ENCODE measurements at places on chromosomes 5 and 9.
A peak's percentile ranks its signal among the peaks of the same experiment; 100 is the strongest.

DNA sequence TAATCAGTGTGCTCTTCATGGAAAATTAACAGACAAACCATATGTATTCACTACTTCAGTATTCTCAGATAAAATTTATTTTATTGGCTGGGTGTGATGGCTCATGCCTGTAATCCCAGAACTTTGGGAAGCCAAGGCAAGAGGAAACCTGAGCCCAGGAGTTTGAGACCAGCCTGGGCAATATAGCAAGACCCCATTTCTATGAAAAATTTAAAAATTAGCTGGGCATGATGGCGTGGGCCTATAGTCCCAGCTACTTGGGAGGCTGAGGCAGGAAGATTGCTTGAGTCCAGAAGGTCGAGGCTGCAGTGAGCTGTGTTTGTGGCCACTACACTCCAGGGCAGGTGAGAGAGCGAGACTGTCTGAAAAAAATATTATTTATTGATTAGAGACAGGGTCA, 23.4 kb upstream of the CREBRF start:
- DNase-seq = no peak

GRCh38 chr5:109196823-109197160, 213.0 kb downstream of the PJA2 start:
- DNase-seq = no peak

- DNase-seq = peak; percentile 76
Observed at GRCh38 chr5:41794471-41794870, 75.8 kb downstream of the OXCT1 start.

DNA sequence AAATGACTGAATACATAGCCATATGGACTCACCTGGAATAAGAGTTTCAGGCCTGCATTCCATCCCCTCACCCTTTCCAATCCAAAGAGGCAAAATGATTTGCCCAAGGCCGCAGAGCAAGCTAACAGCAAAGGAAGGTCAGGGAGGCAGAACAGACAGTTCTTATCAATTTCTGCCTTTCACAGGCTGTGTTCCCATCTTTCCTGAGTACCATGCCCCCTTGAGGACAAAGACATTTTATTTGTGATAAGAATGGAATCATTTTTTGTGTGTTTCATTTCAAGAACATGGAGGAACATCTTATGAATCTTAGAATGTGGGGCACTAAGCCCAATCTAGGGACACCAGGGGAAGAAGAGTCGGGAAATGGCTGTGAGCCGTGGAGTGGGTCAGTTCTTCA, 13.9 kb downstream of the LHFPL2 start:
- no peak for DNase-seq

DNA sequence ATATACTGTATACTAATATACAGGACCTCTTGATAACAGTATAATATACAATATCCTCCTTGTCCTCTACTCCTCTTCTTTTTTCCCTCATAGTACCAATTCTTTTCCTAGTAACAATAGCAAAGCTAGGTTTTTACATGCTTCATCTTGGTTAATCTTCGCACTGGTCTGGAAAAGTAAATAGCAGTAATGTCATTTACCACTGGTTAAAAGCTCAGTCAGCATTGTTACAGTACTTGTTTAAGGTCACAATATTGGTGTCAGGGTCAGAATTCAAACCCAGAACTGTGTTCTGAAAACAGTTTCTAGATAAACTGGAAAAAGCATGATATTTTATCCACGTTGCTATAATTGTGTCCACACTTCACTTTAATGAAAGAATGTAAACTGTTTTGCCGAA, 692.4 kb upstream of the CDH6 start:
- DNase-seq = no peak

GRCh38 chr5:59042201-59043055, 459.6 kb downstream of the RAB3C start:
- DNase-seq = peak; percentile 87

- no peak for DNase-seq
Observed at GRCh38 chr5:134455466-134455865, 43.8 kb upstream of the CDKN2AIPNL start.

DNA sequence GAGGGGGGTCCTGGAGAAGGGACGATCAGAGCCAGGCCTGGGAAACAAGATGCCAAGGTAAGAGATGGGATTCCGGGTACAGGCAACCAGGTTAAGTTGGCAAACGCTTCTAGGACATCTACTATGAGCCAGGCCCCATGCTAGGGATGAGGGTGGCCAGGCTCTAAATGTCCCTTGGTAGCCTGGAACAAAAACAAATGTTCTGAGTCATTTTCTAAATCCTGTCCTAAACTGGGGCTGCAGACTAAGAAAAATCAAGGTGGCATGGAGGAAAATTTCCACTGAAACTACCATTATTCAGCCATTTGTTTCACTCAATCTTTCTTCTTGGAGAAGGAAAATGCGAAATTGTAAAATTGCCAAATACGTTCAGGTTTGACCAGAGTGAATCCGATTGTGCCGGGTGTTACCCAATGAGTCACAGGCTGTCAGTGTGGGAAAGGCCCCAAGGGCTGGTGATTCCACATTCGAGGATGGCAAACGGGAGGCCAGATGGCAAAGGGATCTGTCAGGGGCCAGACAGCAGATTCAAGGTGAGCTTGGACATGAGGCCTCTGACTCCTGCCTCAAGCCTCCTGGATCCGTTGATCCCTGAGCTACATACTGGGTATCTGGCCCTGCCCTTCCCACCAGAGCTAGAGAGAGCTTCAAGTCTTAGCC, 57.6 kb downstream of the PAX5 start:
- DNase-seq = peak; percentile 83

- DNase-seq = no peak
Observed at GRCh38 chr5:9625286-9625685, 4.9 kb downstream of the TAS2R1 start.

DNA sequence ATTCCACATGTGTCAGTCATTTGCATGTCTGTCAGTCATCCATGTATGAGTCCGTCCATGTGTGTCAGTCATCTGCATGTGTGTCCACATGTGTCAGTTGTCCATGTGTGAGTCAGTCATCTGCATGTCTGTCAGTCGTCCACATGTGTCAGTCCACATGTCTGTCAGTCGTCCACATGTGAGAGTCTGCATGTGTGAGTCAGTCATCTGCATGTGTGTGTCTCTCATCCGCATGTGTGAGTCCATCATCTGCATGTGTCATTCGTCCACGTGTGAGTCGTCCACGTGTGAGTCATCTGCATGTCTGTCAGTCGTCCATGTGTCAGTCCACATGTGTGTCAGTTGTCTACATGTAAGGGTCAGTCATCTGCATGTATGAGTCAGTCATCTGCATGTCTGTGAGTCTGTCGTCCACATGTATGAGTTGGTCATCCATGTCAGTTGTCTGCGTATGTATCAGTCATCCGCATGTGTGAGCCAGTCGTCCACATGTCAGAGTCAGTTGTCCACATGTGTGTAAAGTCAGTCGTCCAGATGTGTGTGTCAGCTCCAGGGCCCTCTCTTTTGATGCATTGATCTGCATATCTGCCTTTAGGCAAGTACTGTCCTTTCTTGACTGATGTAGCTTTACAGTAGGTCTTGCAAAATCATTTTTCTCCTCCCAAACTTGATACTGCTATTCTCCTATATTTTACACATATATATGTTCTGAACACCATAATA, 72.5 kb upstream of the CACNA1B start:
- peak; percentile 75 for DNase-seq

DNA sequence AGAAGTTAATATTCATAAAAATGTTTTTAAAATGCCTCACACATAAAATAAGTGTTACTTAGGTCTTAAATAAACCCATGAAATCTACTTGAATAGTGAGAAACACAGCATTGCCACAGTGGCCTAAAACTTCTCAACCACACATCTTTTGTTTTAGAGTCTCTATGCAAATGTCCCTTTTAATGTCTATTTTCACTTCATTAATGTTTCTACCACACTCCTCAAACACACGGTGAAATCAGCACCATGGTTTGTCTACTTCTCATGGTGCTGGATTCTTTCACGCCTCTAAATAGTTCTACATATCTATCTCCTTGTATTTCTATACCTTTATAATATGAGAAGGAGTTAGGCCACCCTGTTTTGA, 111.2 kb downstream of the EDIL3 start:
- no peak for DNase-seq

DNA sequence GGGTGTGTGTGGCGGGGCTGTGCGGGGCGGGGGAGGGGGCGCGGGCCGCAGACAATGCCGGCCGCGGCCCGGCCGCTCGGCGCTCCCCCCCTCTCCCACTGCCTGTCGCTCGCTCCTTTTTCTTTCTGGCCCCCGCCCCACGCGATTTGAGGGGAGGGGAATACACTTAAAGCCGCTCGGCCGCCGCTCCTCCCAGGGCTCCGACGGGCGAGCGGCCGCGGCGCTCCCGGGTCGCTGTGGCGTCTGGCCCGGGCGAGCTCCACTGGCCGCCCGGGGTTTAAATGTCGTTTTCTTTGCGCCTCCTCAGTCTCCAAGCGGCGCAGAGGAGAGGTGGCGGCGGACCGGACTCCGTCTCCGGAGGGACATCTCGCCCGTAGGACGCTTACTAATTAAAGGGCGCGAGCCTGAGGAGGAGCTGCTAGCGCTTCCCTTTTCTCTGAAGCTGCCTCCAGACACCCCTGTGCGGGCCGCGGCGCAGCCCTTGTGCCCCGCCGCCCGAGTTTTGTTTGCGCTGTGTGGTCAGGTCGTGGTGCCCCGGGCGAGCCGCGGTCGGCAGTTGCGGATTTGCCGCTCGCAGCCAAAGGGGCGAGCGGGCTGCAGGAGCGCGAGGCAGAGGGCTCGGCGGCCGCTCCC, 1.4 kb downstream of the ZSWIM6 start:
- DNase-seq = peak; percentile 83

- no peak for DNase-seq
Observed at GRCh38 chr9:78592811-78593210, 295.9 kb downstream of the PSAT1 start.

GRCh38 chr9:35646153-35646532, 4.6 kb downstream of the SIT1 start:
- DNase-seq = no peak

DNA sequence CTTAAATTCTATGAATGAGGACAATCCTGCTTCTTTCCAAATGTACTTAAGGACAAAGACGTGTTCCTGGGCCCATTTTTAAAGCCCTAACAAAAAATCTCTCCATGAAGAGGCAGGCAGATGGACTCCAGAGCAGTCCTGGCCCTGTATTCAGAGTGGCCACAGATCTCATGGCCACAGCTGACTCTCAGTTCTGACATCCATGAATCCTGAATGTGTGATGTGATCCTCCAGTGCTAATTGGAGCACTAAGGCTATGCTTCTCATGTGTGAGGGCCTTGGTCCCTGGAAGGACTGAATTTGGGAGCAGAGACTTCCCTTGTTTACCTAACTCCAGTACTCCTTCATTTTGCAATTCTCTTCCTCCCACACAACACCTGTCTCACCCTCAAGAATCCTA, 373.0 kb downstream of the AGTPBP1 start:
- DNase-seq = no peak

GRCh38 chr9:86521322-86521721, 167.1 kb upstream of the TUT7 start:
- DNase-seq = no peak

- DNase-seq = peak; percentile 21
Observed at GRCh38 chr9:135228983-135229625, 141.6 kb downstream of the OLFM1 start.

GRCh38 chr5:31492869-31493268, 39.0 kb downstream of the DROSHA start:
- DNase-seq = no peak

- DNase-seq = no peak
Observed at GRCh38 chr5:139878093-139878492, 82.5 kb downstream of the PSD2 start.

GRCh38 chr5:107538331-107538730, 132.4 kb downstream of the EFNA5 start:
- DNase-seq = peak; percentile 5

GRCh38 chr5:126359884-126360283, 63.3 kb upstream of the GRAMD2B start:
- no peak for DNase-seq

DNA sequence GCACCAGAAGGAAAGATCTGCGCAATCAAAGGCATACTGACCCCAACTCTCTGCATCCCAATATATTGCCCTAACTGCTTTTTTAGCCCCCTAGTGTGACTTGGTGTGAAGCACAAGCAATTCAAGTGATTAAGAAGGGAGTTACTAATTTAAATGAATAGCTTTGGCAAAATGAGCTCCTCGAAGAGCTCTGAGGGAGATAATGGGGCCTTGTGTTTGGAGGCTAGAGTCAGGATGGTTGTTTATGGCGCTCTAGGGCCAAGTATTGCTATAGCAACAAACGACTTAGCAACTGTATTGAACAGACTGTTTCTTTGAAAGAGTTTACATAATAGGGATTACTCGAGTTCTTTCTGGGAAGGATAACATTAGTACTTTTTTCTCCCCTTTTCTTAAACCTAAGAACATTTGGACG, 11.5 kb upstream of the C5orf58 start:
- no peak for DNase-seq

DNA sequence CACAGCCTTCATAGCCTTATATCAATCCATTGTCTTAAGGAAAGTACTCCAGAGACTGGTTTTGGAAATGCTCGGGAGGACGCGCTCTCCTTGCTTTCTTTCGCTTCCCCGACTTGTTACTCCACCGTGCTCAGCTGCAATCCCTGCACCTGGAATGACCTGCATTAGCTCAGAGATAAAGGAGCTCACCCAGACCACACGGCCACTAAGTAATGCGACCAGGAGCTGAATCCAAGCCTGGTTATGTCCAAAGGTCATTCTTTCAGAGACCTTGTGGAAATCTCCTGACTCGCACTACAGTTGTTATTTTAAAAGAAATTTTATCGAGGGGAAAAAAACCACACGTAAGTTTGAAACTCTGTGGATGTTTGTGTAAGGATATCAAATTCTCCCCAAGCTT, 135.3 kb upstream of the DPYSL3 start:
- no peak for DNase-seq

- peak; percentile 50 for DNase-seq
Observed at GRCh38 chr5:171825051-171825450, 39.4 kb downstream of the SMIM23 start.

Measured in osteoblast (primary cell).